ENCODE measurements at places on chromosomes 1 and 21.
A peak's percentile ranks its signal among the peaks of the same experiment; 100 is the strongest.

DNA sequence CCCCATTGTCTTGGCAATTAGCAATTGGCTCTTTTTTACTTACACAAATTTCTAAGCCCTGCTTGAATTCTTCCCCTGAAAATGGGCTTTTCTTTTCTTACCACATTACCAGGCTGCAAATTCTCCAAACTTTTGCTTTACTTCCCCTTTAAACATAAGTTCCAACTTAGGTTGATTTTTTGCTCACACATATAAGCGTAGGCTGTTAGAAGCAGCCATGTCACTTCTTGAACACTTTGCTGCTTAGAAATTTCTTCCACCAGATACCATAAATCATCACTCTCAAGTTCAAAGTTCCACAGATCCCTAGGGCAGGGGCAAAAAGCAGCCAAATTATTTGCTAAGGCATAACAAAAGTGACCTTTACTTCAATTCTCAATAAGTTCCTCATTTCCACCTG, 35.4 kb upstream of the KCNH1 start:
- DNase-seq: no peak

- DNase-seq: no peak
Measured at GRCh38 chr1:172449585-172450523, 6.0 kb upstream of the PIGC start.

DNA sequence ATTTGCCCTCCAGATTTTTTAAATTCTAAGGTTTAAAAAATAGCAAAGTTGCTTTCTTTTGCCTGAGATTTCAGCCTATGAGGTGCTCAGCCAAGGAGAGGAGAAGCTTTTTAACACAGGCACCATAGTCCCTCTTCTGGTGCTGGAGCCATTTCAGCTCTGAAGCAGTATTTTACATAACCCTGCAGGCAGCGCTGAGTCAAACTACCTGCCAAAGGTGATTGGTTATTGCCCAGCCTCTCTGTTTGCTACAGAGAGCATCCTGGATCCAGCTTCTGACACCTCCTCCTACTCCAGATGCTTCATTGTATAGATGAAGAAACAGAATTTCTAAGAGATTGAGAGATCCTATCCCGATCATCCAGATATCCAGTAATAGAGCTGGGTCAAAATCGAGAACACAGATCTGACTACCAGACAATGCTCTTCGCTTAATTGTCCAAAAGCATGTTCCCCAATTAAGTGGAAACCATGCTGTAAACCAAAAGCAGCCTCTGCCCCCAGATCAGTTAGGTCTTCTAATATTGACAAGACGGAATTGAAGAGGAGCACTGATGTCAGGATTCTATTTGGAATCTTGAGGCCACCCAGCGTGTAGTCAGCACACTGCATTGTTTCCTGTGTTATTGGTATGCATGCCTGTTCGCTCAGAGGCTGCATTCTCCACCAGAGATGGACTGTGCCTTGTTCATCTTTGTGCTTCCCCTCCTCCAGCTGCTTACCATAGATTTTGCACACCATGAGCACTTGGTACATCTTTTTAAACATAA, 22.1 kb downstream of the RGS8 start:
- no peak for DNase-seq

DNA sequence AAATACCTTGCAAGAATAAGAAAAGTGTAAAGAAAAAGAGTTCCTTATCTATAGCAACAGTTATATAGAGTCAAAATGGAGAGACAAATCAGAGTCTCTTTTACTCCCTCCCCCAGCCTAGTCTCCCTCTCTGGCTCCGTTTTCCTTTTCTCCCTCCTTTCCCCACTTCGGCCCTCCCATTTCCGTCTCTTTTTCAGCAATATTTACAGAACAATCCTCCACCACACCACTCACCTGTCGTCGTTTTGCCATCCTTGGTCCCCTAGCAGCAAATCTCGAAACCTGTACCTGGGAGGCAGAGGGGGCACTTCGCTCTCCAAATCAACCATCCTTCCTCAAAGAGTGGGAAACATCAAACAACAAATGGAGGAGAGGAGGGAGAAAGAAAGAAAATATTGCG, 259 bp downstream of the KCNT2 start:
- no peak for DNase-seq

GRCh38 chr1:44660176-44660575, 14.1 kb downstream of the TMEM53 start:
- DNase-seq: no peak

GRCh38 chr1:161166669-161167548, 683 bp downstream of the PPOX start:
- peak; percentile 85 for DNase-seq

DNA sequence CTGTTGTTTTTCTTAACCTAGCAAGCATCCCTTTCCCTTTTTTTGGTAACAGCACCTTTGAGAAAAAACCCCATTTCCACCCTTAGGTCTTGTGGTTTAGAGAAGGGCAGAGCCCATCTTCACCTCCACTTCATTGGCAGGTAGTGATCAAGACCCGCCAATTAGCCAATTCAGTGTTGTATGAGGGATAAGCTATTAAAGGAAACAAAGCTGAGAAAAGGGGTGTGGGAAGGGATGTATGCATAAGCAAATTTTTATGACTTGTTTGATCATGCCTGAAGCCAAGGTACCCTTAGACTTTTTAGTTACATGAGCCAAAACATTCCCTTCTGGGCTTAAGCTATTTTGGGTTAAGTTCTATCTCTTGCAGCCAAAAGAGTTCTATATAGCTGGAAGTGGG, 3.6 kb upstream of the ZNF697 start:
- no peak for DNase-seq

DNA sequence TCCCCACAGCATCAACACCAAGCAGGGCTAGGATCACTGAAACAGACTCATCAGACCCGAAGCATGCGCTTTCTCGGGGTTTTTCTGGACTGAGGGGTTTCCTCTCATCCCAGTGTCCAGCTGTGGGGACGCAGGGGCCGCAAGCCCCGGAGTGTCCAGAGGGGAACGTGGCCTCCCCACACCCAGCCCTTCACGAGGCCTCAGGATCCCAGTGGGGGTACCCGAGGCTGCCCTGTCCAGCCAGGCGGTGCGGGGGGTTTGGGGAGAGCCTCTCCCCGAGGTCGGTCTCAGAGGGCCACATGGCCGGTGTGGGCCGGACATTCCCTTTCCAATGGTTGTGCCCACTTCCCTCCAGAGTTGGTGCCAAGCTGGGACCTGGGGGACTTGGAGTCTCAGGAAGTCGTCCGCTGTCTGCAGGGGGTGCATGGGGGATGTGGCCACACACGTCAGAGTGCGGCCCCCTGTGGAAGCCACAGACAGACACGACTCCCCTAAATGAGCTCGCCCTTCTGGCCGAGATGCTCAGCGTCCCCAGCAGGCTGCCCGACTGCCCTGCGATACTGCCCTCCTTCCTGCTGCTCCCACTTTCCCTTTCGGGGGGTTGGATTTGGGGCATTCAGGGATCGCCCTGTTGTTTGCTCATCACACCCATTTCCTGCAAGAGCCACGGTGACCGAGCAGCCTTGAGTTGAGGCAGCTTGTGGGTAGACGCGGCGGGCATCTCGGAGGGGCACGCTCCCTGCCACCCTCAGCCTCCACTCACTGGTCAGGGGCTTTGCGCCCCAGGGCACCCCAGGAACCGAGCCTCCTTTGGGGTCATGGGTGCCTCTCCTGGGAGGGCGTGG, 4.1 kb downstream of the COL6A1 start:
- DNase-seq: no peak

DNA sequence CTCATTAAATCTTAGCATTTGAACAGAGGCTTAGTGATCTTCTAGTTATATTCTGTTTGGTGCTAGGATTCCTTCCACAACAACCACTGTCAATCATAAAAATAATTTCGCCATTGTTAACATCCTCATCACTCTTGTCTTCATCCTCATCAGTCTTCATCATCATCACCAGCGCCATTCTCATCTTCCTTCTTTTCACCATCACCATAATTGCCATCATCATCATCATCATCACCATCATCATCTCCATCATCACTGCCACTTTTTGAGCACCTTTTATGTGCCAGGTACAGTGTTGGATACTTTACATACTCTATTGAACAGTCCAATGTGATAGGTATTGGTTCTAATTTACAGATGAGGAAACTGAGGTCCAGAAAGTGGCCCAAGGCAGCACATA, 245.7 kb downstream of the PTPRU start:
- no peak for DNase-seq
